ENCODE measurements at places on chromosomes 1 and 21.

DNA sequence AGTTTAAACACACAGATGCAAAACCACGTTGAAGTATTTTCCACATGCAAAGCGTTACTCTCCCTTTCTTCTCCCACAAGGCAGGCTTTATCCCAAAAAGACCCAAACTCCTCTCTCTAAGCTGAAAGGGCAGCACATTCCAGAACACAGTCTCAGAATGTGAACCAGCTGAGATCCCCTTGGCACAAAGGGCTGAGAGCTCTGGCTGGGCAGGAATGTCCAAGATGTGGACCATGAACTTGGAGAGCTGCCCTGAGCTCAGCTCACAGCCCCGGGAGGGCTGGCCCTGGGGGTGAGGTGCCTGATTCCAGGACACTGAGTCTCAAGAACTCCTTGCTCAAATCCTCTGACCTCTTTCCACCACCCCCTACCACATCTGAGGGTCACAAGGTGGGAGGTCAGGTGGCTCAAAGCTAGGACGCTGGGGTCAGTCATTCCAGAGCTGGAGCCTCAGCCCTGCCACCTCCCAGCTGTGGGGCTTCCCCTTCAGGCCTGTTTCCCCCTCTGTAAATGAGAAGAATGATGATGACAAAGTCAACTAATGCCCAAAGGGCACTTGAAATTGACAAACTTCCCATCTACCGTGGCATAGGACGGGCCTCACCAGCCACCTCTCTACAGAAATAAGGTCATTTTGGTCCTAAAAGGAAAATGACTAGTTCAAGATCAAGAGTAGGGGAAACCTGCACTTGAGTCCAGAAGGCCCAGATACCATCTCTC lies 11.5 kb downstream of the ALDH4A1 start:
- DNase-seq: no peak

DNA sequence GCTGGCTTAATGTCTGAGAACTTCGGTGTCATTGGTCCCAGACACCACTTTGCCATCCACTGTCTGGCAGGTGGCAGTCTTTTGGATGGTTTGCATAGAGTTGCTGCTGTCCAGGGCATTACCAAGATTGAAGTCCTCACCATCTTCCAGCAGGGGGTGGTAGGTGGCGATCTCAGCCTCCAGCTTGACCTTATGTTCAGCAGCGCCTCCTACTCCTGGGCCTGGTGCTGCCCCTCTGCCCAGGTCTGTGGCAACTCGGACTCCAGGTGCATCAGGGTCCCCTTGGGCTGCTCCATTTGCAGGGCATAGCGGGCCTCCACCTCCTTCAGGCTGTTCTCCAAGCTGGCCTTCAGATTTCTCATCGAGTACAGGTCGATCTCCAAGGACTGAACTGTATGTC lies 573.3 kb upstream of the NCAM2 start:
- DNase-seq: no peak

DNA sequence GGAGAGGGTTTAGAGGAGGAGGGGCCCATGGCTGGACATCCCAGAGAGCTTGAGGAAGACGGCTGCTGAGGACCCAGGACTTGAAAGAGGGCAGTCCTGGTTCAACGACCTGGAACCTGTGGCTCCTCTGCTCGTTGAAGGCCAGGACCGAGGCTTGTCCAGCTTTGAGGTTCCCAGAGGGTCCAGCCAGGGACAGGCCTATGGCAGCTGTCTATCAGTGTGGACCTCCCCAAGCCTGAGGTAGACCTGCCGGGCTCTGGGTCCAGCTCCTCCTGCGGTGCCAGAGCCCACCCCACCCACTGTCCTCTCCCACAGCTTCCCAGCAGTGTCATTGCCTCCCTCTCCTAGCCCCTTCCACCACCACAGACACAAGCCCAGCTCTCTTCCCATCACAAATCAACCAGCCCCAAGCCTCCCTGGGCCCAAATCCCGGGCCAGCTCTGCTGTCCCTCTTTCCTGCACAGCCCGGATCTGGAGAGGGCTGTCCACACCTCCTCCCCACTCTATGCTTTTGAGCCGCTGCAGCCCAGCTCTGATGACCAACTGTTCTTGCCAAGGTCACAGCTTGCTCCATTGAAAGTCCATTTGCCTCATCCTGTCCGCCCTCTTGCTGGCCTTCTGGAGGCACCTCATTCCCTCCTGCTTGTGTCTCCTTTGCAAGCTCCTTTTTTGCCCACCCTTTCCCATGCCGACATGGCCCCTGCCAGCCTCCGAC lies 48.7 kb upstream of the EDN2 start:
- no peak for DNase-seq

DNA sequence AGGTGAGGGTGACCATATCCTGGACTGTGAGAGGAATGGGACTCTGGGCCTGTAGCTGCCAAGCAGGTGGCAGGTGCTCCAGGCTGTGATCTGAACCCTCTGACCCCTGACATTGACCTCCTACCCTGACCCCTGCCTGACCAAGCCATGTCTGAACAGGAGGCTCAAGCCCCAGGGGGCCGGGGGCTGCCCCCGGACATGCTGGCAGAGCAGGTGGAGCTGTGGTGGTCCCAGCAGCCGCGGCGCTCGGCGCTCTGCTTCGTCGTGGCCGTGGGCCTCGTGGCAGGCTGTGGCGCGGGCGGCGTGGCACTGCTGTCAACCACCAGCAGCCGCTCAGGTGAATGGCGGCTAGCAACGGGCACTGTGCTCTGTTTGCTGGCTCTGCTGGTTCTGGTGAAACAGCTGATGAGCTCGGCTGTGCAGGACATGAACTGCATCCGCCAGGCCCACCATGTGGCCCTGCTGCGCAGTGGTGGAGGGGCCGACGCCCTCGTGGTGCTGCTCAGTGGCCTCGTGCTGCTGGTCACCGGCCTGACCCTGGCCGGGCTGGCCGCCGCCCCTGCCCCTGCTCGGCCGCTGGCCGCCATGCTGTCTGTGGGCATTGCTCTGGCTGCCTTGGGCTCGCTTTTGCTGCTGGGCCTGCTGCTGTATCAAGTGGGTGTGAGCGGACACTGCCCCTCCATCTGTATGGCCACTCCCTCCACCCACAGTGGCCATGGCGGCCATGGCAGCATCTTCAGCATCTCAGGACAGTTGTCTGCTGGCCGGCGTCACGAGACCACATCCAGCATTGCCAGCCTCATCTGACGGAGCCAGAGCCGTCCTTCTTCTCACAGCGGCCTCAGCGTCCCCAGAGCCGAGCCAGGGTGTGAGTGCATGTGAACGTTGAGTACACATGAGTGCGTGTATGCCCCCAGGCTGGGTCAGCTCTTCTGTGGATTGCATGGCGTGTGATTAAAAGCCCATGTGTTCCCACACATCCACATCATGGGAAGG lies 3.1 kb downstream of the TMEM125 start:
- no peak for DNase-seq

- DNase-seq: no peak
Measured at GRCh38 chr1:238639861-238640260, 746.5 kb upstream of the CHRM3 start.

DNA sequence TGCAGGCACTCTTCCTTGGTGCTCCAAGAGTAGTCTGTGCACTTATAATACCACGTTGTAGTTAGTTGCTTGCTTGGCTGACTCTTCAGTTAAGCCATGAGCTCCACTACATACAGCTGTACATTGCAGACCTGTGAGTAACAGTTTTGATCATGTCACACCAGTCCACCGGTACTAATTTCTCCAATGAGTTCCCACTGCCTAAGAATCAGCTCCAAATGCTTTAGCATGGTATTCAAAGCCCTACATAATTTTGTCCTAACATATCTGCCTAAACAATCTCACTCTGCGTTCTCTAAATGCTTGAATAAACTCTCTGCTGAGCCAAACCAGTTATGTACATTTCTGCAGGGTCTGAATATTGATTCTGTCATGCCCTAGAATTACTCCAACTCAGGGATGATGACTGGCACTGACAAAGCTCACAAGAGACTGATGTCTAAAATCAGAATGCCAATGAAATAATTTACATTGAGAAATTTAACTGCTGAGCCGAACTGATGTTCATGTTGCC lies 200.7 kb downstream of the LHX8 start:
- no peak for DNase-seq

- DNase-seq: no peak
Measured at GRCh38 chr1:31581821-31582810, 5.8 kb downstream of the TINAGL1 start.

DNA sequence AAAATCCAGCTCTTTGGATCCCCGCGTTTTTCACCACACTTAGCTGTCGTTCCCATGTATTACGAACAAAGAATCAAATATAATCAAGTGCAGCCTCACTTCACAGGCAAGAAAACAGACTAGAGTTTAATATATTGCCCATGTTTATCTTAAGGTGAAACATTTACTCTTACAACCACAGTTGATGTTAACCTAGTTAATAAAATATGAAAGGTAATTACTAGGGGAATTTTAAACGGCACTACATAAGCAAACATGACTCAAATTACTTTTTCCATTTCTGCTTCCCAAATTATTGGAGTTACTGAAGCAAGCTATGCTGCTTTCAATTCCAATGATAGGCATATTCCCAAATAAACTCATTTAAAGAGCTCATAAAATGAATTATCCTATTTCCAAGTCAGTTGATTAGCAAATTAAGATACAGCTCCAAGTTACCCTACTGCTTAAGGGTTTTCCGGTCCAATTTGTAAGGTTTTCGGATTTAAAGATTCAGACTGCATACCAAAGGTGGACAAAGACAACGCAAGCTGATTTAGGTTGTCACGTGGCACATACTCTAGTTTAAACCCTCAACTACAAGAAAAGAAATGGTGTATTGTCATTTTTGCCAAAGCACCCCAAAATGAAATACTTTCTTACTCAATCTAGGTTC lies 5.9 kb downstream of the COX20 start:
- DNase-seq: no peak

- DNase-seq: no peak
Measured at GRCh38 chr1:77847621-77848080, 40.8 kb upstream of the NEXN start.

- no peak for DNase-seq
Measured at GRCh38 chr1:3482378-3482849, 27.9 kb downstream of the ARHGEF16 start.
